ENCODE measurements at places on chromosomes 2 and 18. TPM values are rescaled to one million over a fixed set of nuclear protein-coding genes. Genes with fewer than 3 reads are reported as not detected.

Gene SELENOI
- 31.5 TPM for total RNA-seq

- no peak for DNase-seq
Observed at GRCh38 chr18:76505614-76506013, 10.6 kb upstream of the ZNF516 start.

Gene PLCD4
- 0.25 TPM for total RNA-seq

Gene POTEJ
- total RNA-seq = not detected

DNA sequence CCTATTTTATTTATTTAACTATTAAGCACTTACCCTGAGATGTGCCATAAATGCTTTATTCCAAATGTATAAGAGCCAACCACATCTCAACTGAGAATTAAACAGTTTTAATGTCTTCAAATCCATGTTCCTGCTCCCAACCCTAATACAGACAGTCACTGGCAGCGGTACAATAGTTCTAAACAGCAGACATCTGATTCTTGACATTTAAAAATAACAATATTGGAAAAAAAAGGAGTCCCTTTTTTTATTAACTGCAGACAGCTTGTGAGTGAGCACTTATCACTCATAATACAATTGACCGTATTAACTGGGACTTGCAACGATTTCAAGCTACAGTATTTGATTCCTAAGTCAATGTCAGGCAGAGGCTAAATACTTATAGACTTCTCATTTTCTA is 424.6 kb downstream of the TGIF1 start:
- DNase-seq = no peak

- no peak for DNase-seq
Observed at GRCh38 chr18:77765468-77765867, 515.8 kb downstream of the GALR1 start.

- DNase-seq = no peak
Observed at GRCh38 chr2:80896576-80896975, 592.0 kb upstream of the LRRTM1 start.

Gene CFAP53
- total RNA-seq = 0.47 TPM

GRCh38 chr2:36477746-36478145 is 120.2 kb downstream of the FEZ2 start:
- DNase-seq = no peak

DNA sequence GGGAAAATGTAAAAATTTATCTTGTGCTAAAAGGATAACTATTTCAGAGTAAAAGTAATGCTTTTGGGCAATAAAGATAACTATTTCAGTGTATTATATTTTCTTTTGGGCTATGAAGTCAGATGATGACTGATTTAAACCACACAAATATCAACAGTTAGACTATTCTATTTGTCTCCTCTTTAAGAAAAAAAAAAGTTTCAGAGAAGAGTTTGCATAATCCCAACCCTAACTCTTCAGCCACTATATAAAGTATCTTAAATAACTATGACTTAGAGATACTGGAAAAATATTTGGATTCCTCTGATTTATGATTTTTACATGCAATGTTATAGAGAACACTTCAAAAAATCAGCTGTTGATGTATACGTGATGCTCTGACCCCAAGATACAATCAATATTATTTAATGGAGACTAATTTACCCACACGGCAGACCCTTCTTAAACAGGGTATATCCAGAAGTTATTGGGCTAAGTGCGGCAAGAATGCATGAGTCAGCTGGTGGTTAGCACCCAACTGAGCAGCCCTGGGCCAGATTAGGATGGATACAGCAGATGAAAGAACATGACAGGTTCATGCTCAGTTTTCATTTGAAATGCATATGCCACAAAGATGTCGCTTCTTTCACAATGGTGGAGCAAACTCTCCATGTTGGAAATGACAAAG is 279.0 kb downstream of the AFF3 start:
- DNase-seq = no peak

- no peak for DNase-seq
Observed at GRCh38 chr2:81195017-81195773, 890.6 kb upstream of the LRRTM1 start.

- DNase-seq = no peak
Observed at GRCh38 chr2:190190507-190191162, 128.1 kb upstream of the MSTN start.

- no peak for DNase-seq
Observed at GRCh38 chr18:24300703-24301102, 96.9 kb downstream of the OSBPL1A start.

- DNase-seq = peak; percentile 10
Observed at GRCh38 chr2:46615986-46616485, 136.7 kb downstream of the TMEM247 start.

- DNase-seq = no peak
Observed at GRCh38 chr2:224146356-224147160, 107.5 kb upstream of the SERPINE2 start.

DNA sequence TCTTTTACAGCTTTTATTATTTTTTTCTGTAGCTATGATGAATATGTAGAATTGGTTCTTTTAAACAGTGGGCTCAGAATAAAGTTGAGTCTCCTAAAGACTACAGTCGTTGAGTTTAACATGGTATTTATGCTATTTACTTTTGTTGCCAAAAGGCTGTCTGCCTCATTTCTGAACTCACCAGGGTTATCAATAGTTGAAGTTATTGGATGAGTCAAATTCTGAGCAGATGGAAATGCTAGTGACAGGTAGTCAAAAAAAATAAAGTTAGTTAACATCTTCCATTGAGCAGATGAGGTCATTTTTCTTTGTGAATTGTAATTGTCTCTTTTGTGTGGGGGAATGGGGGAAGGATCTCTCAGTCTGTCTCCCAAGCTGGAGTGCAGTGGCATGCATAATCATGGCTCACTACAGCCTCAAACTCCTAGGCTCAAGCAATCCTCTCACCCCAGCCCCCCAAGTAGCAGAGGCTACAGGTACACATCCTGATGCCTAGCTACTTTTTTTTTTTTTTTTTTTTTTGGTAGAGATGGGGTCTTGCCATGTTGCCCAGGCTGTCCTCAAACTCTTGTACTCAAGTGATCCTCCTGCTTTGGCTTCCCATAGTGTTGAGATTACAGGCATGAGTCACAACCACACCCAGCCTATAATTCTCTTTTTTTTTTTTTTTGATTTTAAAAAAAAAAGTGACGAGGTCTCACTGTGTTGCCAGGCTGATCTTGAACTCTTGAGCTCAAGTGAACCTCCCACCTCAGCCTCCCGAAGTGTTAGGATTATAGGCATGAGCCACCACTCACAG is 8.9 kb downstream of the PAPOLG start:
- no peak for DNase-seq

GRCh38 chr2:172220121-172220520 is 117.4 kb upstream of the DLX2 start:
- no peak for DNase-seq

Gene UGT1A8
- total RNA-seq = not detected

DNA sequence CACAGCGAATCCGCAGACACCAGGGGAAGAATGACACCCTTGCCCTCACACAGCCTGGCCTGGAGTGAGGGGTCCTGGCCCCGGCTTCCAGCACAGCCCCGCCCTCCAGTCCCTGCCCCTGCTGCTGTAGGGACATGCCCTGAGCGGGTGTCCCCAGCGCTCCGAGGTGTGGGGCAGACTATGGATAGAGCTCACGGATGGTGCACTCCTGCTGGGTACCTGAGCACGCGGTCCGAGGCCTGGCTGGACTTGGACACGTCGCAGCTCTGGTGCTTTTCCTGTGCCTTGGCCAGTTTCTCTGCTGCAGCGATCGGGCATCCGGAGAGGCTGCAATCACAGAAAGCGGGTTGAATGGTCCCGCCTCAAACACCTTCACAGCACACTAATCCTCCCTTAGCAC is 165.7 kb upstream of the PXDN start:
- no peak for DNase-seq

GRCh38 chr2:43482961-43483360 is 112.9 kb downstream of the THADA start:
- peak; percentile 2 for DNase-seq

Gene ANKAR
- total RNA-seq = 8.0 TPM

DNA sequence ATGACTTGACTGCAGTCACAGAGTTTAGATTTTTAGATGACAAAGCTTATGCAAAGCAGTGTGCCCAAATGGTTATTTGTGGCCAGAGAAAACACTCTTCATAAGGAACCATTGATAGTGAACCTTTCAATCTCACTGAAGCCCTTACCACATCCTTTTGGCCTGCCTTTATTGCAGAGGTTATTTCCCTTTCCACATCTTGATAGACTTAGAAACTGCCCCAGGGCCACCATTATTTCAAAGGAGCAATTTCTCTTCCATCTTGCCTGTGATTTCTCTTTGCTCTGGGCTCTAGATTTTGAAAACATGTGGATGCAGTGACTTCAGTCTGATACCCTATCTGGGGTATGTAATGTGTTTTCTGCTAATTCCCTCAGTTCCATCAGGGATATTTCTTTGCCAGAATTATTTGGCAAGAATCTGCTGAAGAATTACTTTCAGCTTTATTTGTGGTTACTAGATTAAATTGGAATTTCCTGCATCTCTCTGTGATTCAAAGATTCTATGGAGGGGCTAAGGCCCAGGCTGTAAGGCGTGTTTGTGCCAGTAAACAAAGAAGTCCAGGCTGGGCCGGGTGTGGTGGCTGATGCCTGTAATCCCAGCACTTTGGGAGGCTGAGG is 51.0 kb downstream of the MOGAT1 start:
- no peak for DNase-seq

- DNase-seq = no peak
Observed at GRCh38 chr18:75220551-75221355, 10.2 kb downstream of the TSHZ1 start.

Gene SP140
- total RNA-seq = 51.2 TPM

Gene HOXD3
- not detected for total RNA-seq

Gene MARCO
- total RNA-seq = not detected

Gene ABCG5
- not detected for total RNA-seq

Gene CRYBA2
- not detected for total RNA-seq

GRCh38 chr2:36441816-36442215 is 86.2 kb downstream of the CRIM1 start:
- no peak for DNase-seq

DNA sequence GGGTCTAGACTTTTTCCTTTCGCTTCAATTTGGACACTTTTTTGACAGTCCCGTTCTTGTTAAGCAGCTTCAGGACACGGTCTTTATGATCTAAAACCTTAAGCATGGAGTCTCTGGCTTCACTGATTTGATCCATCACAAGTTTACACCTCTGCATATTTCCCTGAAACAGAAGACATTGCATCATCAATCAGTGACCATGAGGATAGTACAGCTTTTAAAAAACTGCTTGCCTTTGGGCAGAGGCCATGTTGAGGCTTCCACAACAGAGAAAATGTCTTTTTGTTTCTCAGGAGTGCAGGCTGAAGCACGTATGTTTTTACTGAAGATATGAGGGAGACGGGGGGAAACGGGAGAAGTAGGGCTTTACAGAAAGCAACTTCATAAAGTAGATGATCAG is 56.2 kb upstream of the AMMECR1L start:
- no peak for DNase-seq

- DNase-seq = no peak
Observed at GRCh38 chr2:60984720-60985119, 32.8 kb upstream of the PEX13 start.

DNA sequence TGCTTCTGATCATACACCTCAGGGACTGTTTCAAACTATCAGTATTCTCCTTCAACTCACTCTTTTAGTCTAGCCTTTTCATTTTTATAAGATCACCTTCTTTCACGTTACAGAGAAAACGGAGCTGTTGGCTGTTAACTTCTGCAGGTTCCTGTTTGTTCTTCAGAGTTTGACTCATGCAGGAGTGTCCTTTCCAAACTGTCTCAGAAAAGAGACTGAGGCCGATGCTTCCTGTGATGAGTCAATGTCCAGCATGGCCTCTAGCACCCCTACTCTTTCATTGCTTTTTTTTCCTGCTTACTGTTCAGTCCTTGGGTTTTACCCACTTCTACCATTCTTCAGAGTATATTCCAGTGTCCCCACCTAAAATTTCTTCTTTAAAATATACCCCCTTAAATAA is 240.8 kb upstream of the RGPD4 start:
- DNase-seq = no peak

Gene TSGA10
- total RNA-seq = 11.0 TPM
